Stimulated activated CD8-positive, alpha-beta memory T cell treated with anti-CD3 and anti-CD28 coated beads, Interleukin-15, amount 100 ng/mL, for 4 hours (primary cell): ENCODE measurements at places on chromosomes 1 and 21.

DNA sequence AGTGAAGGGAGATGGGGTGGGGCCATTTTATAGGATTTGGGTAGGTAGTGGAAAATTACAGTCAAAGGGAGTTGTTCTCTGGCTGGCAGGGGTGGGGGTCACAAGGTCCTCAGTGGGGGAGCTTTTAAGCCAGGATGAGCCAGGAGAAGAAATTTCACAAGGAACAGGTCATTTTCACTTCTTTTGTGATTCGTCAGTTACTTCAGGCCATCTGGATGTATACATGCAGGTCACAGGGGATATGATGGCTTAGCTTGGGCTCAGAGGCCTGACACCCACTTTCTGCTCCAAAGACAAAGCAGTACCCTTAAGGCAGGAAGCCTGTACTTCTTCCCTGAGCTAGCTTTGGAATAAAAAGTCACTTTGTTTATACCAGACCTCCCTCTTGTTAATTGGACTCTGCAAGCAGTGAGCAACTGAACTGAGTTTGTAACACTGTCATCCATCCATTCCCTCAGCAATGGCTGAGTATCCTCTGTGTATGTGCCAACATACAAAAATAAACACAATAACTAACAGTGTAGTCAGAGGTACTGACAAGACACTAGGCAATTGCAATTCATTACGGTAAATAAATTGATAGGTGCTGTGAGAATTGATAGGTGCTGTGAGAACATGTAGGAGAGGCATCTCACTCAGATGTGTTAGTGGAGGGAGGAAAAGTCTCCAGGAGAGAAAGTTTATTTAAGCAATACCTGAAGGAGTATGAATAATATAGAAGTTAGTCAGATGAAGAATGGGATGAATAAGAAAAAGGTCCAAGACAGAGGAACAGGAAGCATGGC lies 14.7 kb upstream of the RGS2 start:
- DNase-seq, result no peak

DNA sequence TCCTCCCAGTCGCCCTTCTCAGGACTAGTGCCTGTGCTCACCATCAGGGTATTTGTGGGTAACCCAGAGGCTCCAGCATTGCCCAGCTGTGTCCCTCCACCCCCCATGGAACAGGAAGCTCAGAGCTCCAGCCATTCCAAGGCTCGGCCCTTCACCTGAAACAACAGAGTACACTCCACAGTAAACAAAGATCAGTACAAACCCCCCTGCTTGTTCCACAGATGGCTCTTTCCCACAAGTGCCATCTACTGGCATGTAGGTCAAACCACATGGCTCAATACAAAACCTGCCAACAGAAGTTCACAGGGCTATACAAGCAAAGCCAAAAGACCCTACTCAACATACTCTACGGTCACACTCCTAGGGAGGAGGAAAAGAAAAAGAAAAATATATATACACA lies 258.7 kb downstream of the AGBL4 start:
- no peak for DNase-seq

DNA sequence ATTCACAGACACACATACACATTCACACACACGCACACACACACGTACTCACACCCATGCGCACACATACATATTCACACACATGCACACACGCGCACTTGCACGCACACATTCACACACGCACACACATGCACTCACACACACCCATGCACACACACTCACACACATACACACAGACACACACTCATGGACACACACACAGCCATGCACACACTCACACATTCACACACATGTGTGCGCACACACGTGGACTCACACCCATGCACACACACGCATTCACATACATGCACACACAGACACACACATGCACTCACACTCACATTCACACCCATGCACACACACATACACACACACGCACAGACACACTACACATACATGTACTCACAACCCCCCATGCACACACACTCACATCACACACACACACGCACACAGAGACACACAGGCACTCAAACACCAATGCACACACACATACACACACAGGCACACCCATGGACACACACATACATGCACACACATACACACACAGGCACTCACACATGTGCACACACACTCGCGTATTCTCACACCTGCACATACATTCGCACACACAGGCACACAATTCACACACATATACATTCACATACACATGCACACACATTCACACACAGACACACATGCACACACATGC lies 589.1 kb downstream of the PTPRU start:
- no peak for DNase-seq

DNA sequence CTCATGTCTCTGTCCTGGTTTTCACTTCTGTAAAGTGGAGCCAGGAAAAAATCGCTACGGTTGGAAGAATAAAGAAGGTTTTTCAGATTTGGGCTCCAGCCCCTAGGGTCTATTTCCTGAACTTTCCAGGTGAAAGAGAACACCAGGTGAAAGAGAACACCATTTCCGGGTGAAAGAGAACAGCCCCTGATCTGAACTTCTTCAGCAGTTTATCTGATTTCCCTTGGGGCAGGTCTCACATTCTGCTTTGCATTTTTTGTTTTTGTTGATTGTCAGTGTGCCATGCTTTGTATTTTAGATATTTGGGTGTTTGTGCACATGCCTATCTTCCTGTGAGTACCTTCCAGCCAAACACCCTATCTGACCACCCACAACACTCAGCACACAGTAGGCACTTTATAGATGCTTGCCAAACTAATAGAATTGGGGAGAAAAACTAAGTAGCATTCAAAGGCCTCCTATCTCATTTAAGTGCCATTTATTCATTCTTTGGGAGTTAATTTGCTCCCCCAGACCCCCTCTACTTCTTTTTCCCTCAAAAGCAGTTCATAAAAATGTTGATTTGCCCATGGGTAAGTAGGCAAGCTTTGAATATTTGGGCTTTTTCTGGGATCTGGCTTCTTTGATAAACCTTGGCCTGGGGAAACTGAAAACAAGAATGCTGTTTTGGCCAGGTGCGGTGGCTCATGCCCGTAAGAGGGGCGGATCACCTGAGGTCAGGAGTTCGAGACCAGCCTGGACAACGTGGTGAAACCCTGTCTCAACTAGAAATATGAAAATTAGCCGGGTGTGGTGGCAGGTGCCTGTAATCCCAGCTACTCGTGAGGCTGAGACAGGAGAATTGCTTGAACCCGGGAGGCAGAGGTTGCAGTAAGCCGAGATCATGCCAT lies 2.2 kb downstream of the NAV1 start:
- no peak for DNase-seq

DNA sequence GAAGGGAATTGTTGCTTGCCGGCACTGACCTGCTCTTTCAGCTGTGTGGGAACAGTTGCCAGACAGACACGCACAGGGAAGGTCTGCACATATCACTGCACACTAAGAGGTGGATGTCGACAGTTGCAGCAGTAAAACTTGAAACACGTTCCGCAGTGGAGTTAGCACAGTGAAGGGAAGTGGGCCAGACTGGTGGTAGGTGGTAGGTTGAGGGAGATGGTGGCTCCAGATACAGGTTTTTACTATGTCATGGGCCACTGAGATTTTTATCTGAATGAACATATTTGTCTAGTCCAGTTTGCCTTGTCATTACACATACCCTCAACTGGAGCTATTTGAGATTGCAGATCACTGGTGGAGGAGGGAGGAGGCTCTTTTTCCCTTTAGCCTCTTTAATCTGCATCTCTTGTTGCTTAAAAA lies 13.5 kb downstream of the MRPS6 start:
- DNase-seq, result peak; percentile 22

DNA sequence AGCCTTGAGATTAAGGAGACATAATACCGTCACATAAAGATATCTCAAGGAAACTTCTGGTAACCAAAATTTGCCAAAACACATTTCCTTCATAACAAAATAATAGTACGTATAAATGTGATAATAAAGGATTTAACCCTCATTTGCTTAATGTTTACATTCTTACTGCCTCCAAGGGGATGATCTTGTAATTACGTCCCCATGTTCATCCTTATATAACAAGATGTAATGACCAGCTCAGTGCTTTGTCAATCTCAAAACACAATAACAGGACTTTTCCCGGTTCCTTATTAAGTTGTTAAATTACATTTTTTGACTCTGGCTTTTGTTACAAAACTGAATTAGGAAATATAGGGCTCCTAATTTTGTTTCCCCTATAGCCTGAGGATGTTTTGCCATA lies 41.3 kb upstream of the UHMK1 start:
- no peak for DNase-seq

GRCh38 chr1:9385801-9386573 lies 93.3 kb downstream of the SPSB1 start:
- no peak for DNase-seq

DNA sequence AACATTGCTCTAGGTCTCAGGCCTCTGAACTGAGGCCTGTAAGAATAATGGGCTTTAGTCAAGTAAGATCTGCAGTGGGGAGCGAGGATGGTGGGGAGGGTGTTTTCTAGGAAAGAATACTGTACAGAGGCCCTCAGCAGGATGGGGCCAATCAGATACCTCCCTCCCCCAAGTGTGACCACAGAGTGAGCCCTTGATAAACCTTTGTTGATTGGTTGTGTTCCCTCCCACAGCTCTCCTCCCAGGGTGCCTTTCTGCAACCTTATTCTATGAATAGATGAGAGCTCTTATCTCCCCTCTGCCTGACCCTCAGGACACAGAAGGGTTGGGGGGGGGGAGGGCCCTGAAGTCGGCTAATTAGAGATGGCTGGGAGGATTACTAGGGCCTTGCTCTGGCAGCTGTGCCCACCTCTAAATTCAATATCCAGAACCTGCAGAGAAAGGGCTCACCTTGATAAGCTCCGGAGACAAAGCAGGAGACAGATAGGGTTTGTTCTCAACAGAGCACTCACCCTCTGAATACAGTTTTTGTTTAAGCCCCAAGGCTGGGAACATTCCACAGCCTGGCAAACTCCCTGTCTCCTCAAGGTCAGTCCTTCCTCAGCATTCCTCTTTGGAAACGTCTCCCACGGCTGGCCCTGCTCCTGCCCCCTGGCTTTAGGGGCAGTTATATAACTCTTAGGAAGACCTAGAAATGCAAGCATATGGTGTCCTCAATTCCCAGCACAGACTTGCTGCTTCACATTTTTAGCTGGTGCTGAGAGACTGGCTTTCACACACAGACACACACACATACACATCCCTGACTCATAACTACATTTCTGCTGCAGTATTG lies 42.9 kb downstream of the ATP1A1 start:
- DNase-seq, result no peak

DNA sequence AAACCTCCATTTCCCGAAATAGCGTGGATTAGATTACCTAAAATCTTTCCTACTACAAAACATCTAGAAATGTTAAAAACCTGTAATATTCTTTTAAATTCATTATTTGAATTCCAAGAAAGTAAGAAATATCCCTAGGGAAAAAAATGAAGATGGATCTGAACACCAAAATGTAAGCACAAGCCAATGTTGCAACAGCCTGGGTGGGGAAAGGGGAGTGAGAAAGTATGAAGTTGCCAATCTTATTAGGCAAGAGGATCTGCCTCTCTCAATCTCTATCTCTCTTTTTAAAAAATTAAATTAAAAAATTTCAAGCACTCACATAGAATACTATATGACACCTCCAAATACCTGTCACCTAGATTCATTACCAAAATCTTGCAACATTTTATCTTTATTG lies 74.9 kb upstream of the IRF2BP2 start:
- DNase-seq, result no peak

DNA sequence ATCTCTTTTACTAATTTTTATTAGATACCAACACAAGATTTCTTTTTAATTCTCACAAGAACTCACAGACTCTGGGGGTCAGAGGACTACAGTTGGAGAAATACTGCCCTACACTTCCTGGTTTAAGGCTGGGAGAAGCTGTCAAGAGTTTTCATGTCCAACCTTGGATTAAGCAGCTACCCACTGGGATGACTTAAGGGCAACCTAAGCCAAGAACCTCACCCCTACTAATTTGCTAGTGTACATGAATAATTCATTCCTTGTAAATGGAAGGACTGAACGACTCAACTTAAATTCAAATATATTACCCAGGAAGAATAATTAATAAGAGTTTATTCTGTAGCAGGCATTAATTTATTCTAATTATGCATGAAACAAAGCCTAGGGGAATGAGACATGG lies 182.3 kb upstream of the C1orf105 start:
- no peak for DNase-seq

DNA sequence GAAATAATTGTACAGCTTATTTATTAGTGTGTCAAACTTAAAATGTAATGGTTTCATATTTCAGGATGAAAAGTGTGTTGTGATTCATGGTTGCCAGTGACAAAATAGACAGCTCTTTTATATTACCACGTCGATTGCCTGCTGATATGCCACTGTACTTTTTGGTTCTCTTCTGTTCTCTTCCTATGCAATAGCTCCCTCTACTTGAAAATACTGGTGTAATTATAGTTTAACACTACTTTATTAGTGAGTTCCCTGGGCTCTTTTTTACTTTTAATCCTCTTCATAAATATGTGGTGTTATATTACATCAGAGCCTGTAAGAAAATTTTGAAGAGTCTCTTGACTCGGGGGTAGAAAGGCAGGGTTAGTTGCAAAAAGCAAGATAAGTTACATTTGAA lies 111.3 kb downstream of the PATJ start:
- no peak for DNase-seq

- DNase-seq, result no peak
Observed at GRCh38 chr1:225258811-225259210, 169.0 kb downstream of the LBR start.

- DNase-seq, result no peak
Observed at GRCh38 chr1:40273547-40274166, 15.6 kb downstream of the ZMPSTE24 start.

GRCh38 chr21:40575976-40576375 lies 271.0 kb downstream of the DSCAM start:
- DNase-seq, result no peak

GRCh38 chr1:154819628-154820590 lies 50.2 kb downstream of the KCNN3 start:
- no peak for DNase-seq

- DNase-seq, result no peak
Observed at GRCh38 chr1:95197616-95198252, 36.3 kb upstream of the RWDD3 start.

DNA sequence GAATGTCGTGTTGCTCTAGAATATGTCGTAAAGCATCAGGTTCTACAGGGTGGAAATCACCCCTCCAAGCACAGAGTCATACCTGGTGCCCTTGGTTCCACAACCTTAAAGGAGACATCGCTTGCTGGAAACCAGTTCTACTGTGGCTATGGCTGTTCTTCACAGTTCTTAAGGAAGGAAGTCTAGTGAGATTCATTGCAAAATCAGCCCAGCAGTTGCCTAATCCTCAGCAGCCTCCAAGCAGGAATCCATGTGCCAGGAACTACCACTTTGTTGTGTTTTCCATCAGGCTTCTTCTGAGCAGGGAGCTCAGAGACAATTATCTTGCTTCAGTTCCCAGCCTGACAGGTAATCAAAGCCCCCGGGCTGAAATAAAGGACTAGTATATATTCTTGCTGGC lies 45.0 kb upstream of the SLC35F3 start:
- DNase-seq, result no peak

DNA sequence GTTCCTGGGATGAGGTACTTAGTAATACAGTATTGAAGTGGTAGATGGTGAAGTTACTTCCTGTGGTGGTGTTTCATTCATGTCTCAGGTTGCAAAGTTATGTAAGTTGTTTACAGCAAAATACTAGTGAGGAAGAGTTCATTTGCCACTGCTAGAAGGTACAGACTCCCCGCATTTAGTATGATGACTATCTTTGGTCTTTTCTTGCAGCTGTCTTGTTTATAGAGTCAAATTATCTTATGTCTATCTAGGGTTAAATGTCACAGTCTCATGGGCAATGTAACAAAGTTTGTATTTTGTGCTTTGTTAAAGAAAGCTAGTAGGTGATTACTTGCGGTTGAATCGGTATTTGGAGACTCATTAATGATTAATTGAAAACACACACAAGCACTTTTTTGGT lies 50.2 kb downstream of the LRRC8D start:
- DNase-seq, result no peak
